ENCODE measurements at places on chromosomes 2 and 18.

GRCh38 chr18:43236921-43237320, 40.4 kb downstream of the SYT4 start:
- no peak for DNase-seq

GRCh38 chr2:213649176-213649575, 364.9 kb downstream of the SPAG16 start:
- no peak for DNase-seq

GRCh38 chr18:67586101-67586500, 69.6 kb upstream of the DSEL start:
- DNase-seq = no peak

DNA sequence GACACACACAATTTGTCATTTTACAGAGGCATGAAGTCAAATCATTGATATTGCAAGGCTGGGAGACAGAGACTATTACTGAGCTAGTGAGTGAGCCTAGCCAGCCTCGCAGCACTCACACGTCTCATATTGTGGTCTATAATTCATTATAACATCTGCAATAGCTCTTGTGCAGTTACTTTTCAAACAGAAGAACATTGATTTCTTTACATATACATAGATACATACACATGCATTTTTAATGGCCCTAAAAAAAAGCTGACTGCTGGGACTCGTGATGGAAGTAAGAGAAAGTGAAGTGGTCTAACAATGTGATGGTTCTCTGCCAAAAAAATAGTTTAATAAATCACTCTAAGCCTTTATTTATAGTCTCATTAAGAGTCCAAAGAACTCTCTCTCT, 56.8 kb downstream of the KIAA2012 start:
- no peak for DNase-seq
